Forelimb muscle (tissue), 1 donor: ENCODE measurements at places on chromosomes 2 and 18.

- DNase-seq, result no peak
Observed at GRCh38 chr2:234898534-234899053, 53.2 kb upstream of the SH3BP4 start.

GRCh38 chr18:79516441-79516931, 120.8 kb downstream of the NFATC1 start:
- DNase-seq, result no peak

DNA sequence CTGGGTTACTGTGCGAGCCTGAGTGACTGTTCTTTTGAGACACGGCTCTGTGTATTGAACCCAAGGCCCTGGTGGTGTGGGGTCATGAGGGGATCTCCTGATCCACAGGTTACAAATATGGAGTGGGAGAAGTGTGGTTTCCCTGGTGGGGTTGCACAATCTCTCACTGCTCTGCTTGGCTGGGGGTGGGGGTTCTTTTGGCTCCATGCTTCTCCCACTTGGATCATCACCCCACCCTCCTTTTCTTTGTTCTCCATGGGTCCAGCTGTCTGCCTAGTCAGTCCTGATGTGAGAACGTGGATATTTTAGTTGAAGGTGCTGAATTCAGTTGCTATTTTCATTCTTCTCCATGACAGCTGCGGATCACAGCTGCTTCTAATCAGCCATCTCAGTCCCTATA, 37.8 kb downstream of the AGPS start:
- DNase-seq, result no peak

GRCh38 chr18:49321797-49322461, 138.5 kb downstream of the DYM start:
- no peak for DNase-seq

GRCh38 chr2:102020596-102021170, 28.9 kb downstream of the IL1R2 start:
- DNase-seq, result no peak

DNA sequence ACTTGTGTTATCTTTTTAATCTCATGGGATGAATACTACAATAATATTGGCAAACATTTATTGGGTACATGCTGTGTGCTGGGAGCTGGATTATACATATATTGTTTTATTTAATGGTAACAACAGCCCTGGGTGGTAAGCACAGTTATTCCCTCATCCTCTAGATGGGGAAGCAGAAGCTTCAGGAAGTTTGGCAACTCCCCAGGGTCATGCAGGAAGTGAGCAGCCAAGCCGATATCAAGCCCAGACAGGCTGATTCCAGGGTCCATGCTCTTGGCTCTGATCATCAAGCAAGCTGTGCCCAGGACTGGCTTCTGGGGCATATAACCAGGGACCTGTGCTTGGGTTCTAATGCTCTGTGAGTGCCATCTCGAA, 155.8 kb downstream of the ZNF516 start:
- no peak for DNase-seq

- no peak for DNase-seq
Observed at GRCh38 chr2:126239320-126239955, 416.5 kb upstream of the GYPC start.

DNA sequence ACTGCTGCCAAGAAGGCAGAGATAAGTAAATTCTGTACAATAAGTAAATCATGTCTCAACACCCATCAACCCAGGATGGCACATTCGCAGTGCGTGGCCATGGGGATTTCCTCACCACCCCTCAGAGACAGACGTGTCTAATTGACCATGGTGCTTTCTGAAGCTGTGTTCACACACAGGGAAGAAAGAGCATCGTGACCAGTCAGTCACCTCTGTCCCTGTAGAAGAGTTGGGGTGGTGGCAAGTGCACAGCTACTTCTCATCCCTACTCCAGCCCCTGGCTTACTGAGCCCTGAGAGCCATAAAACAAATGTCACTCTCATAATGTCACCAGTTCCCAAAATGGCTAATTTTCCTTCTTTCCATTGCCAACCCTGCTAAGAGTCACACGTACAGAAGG, 31.3 kb upstream of the MLPH start:
- no peak for DNase-seq

DNA sequence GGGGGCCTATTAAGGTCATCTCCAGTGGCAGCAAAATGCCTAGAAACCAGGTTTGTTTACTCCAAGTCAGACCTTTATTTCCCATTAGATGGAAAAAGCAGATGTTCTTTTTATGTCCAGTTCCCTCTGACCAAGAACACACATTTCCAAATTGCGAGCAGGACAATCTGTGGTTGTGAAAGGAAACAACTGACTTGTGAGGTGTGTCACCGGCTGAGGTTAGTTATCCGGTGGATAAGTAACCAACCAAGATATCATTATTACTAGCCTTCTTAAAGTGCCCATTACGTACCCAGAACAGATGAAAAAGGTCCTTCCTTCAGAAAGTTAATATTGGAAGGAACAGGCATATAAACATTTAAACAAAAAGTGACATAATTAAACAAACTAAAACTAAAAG, 112.9 kb downstream of the THADA start:
- no peak for DNase-seq

DNA sequence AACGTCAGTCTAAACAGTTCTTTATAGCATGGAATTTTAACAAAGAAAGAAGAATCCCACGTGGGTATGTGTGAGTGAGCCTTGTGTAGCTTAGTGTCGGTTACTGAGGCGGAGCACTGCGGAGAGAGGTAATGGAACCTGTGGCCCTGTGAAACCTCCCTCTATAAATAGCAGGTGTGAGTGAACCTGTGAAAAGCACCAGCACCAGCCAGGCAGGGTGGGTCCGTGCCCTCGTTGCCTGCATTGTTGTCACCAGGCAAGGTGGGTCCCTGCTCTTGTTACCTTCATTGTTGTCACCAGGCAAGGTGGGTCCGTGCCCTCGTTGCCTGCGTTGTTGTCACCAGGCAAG, 4.7 kb downstream of the CTDP1 start:
- no peak for DNase-seq

GRCh38 chr18:76993573-76993972, 139.0 kb downstream of the MBP start:
- no peak for DNase-seq

- no peak for DNase-seq
Observed at GRCh38 chr2:128502200-128502599, 183.5 kb upstream of the HS6ST1 start.

- DNase-seq, result no peak
Observed at GRCh38 chr2:21415234-21415633, 291.5 kb downstream of the TDRD15 start.

DNA sequence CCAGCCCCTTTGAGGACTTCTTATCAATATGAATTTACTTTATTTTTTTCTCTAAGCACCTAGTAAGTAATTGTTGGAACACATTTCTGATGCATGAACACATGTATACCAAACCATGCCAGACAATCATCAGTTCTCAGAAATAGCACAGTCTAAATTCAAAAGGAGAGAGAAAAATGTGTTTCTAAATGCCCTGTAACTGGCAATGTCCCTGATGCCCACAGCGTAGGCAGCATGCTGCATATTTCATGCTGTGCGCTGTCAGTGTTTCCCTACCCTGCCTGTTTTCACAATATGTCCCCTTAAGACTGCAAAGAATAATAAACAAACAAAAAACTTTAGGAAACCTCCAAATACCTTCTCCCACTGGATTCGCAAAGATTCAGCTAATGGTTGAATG, 881.0 kb upstream of the CHAC2 start:
- no peak for DNase-seq

GRCh38 chr18:27652480-27653121, 467.5 kb upstream of the CHST9 start:
- DNase-seq, result no peak

- no peak for DNase-seq
Observed at GRCh38 chr2:237154082-237154638, 68.5 kb downstream of the COPS8 start.

- DNase-seq, result no peak
Observed at GRCh38 chr2:241982706-241983570, 113.4 kb downstream of the RTP5 start.

GRCh38 chr2:47429795-47430194, 26.8 kb downstream of the MSH2 start:
- DNase-seq, result no peak

DNA sequence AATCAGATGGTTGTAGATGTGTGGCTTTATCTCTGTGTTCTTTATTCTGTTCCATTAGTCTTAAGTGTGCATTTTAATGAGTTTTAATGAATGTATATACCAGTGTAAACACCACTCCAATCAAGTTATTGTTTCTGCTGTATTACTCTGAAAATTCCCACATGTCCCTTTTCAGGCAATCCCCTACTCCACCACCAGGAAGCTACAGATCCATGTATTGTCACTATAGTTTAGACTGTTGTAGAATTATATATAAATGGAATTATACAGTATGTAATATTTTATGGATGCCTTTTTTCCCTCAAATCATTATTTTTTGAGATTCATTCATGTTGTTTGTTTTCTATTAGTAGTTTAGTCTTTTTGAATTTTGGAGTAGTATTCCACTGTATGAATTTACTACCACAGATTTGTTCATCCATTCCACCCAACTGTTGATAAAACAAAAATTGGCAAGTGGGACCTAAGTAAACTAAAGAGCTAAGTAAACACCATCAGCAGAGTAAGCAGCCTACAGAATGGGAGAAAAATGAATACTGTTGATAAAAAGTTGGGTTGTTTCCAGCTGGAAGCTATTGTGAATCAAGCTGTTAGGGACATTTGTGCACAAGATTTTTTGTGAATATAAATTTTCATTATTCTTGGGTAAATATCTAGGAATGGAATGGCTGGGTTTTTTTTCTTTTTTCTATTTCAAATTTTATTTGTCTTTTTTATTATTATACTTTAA, 262.0 kb downstream of the CAMKMT start:
- DNase-seq, result no peak

DNA sequence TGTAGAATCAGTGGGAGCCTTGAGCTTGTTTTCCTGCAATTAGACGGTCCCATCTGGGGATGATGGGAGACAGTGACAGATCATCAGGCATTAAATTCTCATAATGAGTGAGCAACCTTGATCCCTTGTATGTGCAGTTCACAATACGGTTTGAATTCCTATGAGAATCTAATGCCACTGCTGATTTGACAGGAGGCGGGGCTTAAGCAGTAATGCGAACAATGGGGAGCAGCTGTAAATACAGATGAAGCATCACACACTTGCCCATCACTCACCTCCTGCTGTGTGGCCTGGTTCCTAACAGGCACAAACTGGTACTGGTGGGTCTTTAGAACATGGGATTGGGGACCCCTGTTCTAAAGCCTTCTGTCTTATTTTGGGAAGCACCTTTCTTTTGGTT, 17.9 kb upstream of the NYAP2 start:
- DNase-seq, result no peak
